Stimulated activated CD4-positive, alpha-beta T cell treated with anti-CD3 and anti-CD28 coated beads, TNF-alpha, amount 100 ng/mL, for 1 hour (primary cell): ENCODE measurements at places on chromosomes 4 and X.

DNA sequence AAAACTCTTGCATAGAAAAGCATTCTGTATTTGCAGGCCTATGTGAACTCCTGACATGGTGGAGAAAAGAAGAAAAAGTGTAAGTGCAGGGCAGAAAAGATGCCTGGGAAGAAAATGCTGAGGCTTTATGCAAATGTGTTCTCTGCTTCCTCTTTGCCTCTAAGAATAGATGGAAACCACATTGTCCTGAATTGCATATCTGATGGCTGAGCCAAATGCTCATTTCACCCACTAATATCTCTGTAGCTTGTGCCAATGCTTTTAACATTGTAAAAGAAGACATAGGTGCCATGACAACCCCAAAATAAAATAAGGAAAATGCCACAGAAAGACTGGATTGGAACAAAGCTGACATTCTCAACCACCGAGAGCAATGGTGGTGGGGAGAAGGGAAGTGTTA lies 307.4 kb downstream of the GRIA2 start:
- DNase-seq: no peak

DNA sequence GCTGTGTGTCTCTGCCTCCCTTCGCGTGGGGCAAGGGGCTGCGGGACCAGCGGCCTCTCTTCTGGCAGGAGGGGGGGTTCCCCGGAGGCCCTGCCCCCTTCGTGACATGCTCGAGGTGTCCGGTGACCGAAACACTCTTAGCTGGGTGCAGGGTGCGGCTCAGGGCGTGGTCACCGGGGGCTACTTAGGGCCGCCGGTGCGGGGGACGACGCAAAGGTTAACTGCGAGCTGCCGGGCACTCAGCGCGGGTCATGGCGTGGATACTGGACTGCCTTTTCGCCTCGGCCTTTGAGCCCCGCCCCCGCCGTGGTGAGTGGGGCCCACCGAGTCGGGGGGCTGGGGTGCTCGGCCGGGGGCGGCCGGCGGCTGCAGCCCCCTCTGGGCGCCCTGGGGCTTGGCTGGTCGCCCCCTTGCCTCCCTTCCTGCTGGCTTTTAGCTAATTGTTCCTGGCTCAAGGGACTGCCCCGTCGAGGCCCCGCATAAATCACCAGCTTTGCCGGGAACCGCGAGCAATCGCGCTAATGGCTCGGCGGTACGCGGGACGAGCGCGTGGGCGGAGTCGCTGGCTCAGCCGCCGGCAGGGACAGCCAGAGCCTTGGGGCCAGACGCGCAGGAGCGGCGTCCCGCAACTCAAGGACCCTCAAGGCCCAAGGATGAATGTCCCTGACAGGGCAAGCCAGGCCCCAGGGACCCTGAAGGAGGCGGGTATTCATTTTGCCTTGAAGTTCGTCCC lies at the start of gene ARHGAP36:
Gene ARHGAP36 (plus strand): TSS at position 211 of the 733 bp plus-strand sequence. CDS start 23,320 bp downstream, outside the sequence.
- no peak for DNase-seq

DNA sequence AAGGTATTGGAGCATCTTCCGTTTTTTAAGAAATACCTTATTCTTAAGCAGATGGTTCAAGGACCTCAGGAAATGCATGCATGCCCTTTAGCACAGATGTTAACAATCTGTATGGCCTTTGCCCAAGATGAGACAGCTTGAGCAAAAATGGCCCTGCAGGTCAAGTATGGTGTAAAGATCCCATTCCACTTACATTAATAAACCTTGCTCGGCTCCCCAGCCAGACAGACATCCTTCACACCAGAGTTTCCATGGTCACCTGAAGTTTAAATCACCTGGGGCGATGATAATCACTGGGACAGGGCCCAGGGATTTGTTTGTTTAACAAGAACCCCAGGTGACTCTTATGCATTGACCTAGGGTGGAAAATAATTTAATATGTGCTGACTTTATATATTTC lies 287.0 kb upstream of the NOCT start:
- DNase-seq: no peak

GRCh38 chr4:94833394-94833793 lies 75.6 kb downstream of the BMPR1B start:
- no peak for DNase-seq
